Fibroblast of skin of left quadriceps (primary cell): ENCODE measurements at places on chromosomes 6 and 20.

- no peak for DNase-seq
Observed at GRCh38 chr20:37980876-37981275, 52.4 kb downstream of the TTI1 start.

- no peak for DNase-seq
Observed at GRCh38 chr6:142271476-142271875, 30.3 kb upstream of the ADGRG6 start.

DNA sequence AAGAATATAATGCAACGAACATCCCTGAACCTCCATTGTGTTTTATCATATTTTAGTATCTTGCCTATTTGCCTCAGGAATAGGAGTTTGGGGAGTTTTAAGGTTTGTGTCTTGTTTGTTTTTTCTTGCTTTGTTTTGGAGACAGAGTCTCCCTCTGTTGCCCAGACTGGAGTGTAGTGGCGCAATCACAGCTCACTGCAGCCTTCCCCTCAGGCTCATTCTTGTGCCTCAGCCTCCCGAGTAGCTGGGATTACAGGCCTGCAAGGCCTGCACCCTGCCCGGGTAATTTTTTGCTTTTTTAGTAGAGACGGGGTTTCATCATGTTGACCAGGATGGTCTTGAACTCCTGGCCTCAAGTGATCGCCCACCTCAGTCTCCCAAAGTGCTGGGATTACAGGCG is 63.3 kb upstream of the CARMIL1 start:
- no peak for DNase-seq

DNA sequence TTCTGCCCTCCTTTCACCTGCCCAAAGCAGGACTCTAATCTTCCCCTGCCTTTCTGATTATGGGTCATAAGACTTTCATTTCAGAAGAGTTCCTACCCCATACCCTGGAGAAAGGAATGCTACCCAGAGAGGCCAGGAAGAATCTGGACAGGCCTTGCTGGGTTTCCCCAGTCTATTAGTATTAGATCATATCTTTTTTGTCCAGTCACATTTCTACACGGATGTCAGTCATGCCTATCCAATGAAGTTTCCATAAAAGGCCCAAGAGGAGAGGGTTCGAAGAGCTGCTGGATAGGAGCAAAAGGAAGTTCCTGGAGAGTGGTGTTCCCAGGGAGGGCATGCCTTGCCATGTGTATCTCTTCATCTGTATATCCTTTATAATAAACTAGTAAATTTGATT is 3.2 kb downstream of the POLH start:
- no peak for DNase-seq

GRCh38 chr6:4303638-4304037 is 168.3 kb upstream of the ECI2 start:
- no peak for DNase-seq

GRCh38 chr20:42703744-42704143 is 486.0 kb downstream of the PTPRT start:
- DNase-seq, result no peak

DNA sequence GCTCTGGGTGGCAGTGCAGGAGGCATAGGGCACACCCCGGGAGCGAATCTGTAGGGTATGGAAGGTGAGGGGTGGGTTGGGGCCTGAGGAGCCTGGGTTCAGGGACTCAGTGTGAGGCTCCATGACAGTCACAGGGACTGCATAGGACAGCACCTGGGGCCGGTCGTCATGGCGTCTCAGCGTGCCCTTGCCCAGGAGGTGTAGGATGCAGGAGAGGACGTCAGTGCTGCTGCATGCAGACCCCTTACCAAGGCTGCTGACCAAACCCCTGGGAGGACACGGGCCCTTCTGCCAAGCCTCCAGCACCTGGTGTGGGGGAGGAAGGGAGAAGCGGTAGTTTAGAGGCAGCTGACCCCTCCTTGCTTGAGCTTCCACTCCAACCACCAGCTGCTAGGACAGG is 15.9 kb downstream of the CUL7 start:
- DNase-seq, result no peak

GRCh38 chr6:111845441-111845871 is 27.8 kb downstream of the FYN start:
- no peak for DNase-seq

- no peak for DNase-seq
Observed at GRCh38 chr6:157941101-157941863, 40.4 kb upstream of the SYNJ2 start.

DNA sequence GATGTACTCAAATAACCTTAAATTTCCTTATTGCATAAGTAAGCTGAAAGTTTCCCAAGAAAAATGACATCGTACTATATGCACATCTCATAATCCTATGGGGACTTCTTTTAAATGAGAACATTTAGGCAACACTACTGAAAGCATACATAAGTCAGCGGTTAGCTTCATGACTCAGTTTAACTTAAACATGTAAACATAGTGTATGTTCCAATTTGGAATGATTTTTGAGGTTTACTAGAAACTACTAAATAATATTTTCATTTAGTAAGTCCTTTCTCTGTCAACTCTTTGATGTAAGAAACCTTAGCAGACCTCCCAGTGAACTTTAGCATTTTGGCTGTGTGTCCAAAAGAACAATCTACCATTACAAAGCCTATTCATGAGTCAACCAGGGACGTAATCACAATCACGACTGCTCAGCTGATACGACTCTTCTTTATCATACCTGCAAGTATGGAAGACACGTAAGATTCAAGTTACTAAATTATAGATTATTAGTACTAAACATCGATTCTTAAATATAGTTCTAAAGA is 19.3 kb downstream of the HIVEP2 start:
- no peak for DNase-seq

DNA sequence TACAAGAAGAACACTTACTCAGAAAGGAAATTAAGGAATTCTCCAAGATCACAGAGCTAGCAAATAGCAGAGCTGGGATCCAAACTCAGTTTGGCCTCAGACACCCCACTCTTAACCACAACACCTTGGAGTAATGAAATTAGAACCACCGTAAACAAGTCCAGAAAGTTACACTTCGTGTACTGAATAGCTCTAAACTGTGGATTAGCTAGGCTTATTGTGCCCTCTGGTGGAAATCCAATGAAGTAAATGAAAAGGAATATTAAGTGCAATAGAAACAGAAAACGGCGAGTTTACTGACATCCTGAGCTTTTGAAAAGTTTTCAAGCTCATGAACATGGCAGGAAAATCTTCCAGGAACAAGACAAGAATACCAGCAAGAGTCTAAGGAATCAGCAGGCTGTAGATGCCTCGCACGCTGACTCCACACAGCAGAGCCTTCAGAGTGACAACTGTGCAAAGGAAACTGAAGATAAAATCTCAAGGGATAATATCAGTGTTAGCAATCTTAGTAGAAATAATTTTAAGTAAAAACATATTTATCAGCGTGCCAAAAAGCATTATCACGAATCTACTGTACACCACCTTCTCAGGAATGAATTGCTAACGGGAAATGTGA is 34.6 kb downstream of the FBXO5 start:
- DNase-seq, result peak; percentile 21

DNA sequence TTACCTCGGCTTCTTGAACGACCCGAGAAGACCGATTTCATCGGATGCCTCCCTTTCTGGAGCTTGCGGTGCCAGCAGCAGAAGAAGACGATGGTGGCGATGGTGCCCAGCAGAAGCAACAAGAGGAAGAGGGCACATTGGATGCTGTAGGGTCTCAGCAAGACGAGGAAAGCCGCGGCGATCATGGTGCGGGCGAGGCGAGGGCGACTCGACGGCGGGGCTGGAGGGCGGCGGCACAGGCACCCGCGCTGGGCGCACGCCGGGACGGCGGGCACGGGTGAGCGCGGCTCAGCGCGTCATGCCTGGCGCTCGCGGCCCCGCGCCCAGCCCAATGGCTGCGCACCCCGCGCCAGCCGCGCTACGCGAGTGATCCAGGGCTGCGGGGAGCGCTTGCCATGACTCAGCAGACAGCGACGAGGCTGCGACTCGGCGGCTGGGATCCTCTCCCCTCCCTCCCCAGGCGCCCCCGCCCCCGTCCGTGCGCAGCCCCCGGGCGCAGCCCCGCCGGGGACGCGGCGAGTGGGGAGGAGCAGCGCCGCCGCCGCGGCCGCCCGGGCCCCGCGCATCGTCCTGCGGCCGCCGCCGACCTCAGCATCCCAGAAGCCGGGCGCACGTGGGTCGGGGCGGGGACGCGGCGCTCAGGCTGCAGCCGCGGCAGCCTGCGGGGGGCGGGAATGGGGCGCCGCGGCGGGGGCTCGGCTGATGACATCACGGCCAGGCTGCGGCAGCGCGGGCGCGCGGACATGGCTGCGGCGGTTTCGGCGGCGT is at the start of gene BEND6:
Gene BEND6, plus strand, starts transcription at position 705 of the 768 bp plus-strand sequence. CDS start 26,704 bp downstream, outside the sequence.
- peak; percentile 78 for DNase-seq

DNA sequence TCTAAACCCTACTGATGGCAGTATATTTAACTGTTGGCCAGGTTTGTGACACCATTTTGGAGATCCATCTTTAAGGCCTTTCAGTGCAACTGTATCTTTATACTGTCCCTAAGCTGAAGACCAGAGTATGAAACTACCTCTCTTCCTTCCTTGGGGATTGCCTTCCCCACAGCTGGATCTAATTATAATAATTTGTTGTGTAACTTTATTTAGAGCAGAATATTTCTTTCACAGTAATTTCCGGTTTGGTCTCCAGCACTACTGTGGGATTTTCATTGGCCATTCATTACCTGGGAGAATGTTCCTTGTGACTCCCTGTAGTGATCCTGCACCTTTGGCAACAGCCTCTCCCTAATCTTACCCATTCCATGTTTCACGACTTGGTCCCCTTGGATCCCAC is 75.2 kb downstream of the AKAP7 start:
- peak; percentile 42 for DNase-seq

DNA sequence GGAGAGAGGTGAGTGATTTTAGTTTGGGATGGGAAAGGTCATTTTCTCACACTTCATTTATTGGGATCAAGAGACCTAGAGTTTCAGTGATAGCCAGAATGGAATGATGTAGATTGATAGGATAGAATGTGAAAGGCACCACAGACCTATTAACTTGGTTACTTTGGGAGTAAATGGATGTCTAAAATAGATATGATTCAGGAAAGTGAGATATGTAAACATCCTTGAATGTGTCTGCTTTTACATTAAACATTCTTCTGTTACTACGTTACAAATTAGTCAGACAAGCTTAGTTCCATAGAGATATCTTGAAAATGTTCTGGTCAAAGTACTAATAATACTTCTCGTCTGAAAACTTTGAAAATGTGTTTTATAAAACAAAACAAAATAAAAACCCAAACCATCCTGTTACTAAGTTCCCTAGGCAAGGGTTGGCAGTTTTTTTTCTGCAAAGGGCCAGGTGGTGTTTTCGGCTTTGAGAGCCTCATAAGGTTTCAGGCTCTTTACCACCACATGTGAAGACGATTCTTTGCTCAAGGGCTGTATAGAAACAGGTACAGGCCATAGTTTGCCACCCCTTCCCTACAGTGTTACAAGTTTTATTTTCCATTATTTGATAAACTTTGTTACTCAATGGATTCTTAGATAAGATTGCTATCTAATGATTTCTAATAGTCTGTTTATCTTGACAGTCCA is 3.4 kb downstream of the CYB5R4 start:
- no peak for DNase-seq

DNA sequence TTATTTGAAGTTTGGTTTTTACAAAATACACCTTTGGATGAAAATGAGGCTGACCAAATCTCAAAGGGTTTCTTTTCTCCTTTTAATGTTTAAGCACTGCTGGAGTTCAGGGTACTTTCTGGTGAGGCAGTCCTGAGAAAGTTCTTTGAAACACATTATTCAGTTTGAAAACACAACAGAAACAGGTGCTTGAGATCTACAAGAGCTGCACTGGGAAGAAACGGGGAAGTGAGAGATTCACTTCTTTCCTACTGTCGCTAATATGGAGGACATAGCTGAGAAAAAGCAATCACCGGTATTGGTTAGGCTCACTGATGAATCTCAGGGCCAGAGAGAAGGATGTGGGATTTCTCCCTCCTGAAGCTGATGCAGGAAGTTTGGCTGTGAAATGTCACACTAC is 22.9 kb upstream of the TMEM170B start:
- DNase-seq, result no peak

- DNase-seq, result no peak
Observed at GRCh38 chr6:1068068-1068467, 243.8 kb upstream of the FOXQ1 start.

GRCh38 chr6:131976545-131977061 is 25.4 kb upstream of the CCN2 start:
- no peak for DNase-seq

GRCh38 chr20:1323830-1324597 is 4.9 kb downstream of the SDCBP2 start:
- DNase-seq, result no peak

- DNase-seq, result no peak
Observed at GRCh38 chr6:113352831-113353230, 504.3 kb upstream of the MARCKS start.

GRCh38 chr6:157244780-157245179 is 78.5 kb downstream of the TMEM242 start:
- DNase-seq, result no peak

DNA sequence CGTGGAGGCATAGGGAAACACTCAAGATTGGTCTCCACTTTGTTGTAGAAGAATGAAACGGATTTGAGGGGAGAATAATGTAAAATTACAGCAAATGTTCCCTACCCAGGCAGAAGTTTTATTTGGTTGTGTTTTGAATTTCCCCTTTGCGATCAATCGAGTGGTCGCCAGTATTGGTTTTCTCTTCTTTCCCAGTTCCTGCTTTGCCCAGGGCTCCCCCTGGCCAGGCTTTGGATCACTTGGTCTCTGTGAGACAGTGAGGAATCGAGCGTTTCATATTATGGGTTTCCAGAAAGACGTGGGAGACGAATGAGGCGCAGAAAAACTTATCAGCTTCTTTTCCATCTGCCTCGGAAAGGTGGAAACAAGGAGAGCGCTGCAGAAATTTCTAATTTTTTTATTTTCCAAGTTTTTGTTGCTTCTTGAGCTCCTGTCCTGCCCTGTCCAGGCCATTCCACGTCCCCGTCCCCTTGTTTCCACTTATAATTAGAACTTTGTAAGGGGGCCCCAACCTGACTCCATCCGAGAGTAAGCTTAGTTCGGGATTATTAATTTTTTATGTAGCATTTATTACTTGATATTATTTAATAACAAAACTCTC is 7.5 kb upstream of the TBX18 start:
- no peak for DNase-seq

DNA sequence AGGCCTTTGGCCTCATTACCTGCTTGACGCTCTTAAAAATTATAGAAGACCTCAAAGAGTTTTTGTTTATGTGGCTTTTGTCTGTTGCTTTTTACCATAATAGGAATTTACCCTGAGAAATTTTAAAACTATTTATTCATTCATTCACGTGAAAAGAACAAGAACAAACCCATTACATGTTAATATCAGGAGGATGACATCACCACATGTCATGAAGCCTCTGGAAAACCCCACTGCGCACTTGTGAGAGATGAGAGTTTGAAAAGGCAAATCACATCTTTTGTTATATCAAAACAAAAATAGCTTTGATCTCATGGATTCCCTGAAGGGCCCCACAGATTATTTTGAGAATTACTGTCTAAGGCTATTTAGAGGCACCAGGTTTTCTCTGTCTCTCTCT is 61.3 kb upstream of the EYA2 start:
- DNase-seq, result no peak

DNA sequence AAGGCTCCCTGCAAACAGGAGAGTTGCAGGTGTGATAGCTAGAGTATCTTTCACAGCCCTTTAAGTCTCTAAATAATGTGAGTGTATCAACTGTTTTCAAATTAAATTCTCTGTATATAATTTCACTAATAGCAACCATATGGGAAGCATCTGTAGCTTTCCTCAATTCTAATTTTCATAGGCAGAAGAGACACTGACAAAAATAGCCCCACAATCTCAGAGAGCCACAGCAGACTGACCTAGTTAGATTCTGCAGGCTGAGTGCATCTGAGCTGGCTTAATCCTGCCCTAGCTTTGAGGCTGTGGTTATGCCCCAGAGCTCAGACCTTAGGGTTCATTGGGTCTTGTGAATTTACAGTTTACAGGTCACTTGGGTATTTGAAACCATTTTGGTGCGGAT is 63.9 kb downstream of the MAP7 start:
- DNase-seq, result no peak
